ENCODE measurements at places on chromosomes 12 and 14.

GRCh38 chr12:22979854-22980469, 355.0 kb downstream of the ETNK1 start:
- no peak for DNase-seq

- no peak for DNase-seq
Observed at GRCh38 chr12:93846936-93847516, 169.9 kb downstream of the CRADD start.

DNA sequence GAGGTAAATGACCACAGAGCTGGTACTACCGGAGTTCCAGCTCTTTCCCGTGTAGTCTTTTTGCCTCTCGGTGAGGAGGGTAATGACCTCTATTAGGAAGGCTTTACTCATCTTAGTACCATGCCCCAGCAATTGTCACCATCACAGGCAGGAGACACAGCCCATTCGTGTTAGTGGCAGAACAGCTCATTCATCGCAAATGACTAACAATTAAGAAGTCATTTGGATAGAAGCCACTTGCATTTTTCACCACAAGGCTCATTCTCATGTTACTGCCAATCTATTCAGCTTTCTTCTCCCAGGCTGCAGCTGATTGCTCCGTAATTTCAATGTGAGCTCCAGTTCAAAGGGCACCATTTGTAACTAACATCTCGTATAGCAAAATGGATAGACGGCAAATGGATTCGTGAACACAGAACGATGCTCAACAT, 718.8 kb upstream of the TMEM132C start:
- DNase-seq: no peak

DNA sequence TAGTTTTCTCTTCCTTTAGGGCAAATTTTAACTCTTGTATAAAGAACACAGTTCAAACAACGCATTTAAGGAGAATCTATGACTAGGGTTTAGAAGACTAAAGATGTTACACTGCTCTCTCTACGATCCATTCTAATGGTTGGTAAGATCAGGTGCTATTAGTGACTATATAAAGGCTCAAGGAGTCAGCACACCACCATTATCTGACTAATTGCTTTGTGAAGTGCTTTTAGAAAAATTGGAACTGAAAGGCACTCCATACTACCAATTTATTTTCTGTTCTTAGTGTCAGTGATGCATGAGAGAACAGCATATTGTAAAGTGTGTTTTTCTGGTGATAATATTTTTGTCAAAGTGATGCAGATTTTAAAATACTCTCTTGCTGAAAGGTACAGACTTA, 136.8 kb downstream of the SYT1 start:
- DNase-seq: no peak

DNA sequence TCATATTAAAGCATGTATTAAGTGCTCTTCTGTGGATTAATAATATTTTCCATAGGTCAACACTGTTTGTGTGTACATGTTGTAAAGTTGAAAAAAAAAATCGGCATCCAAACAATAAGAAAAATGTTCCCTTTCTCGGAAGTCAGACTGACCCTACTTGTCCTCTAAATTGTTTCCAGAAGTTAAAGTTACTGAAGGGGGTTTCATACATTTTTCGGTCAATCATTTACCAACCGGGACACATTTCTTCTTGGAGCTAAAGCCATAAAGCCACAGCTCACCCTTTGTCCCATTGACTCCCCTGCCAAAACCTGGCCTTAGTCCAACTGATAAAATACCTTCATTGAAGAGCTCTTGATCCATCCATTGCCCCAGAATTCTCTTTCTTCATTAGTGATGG, 230.0 kb downstream of the ANO2 start:
- DNase-seq: no peak

GRCh38 chr12:120835304-120835612, 68.9 kb downstream of the SPPL3 start:
- DNase-seq: no peak

GRCh38 chr12:44019118-44019517, 183.2 kb downstream of the TMEM117 start:
- no peak for DNase-seq

- no peak for DNase-seq
Observed at GRCh38 chr14:54498095-54498531, 9.3 kb upstream of the GMFB start.

DNA sequence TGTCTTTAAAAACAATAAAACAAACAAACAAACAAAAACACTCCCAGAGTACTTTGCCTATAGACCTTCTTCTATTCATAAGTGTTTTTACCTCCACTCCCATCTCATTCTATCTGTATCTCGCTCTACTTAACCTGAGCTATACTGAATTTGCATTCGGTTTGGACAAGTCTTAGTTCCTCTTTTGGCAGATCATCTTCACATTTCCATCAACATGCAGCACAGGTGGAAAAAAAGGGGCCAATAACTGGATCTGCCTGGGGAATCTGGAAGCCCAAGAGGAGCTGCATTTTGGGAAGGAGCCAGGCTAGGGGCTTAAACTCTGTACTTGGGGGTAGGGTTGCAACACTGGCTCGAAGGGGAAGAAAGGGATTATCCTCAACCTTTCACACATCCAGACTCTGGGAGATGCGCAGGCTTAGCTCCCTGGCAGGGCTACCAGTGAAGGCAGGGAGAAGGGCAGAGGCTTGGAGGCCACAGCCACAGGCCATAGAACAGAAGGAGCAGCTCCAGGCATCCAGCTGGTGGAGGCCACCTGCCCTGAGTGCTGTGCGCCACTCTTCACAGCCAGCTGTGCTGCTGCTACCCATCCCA, 4.1 kb downstream of the NINJ2 start:
- DNase-seq: no peak

DNA sequence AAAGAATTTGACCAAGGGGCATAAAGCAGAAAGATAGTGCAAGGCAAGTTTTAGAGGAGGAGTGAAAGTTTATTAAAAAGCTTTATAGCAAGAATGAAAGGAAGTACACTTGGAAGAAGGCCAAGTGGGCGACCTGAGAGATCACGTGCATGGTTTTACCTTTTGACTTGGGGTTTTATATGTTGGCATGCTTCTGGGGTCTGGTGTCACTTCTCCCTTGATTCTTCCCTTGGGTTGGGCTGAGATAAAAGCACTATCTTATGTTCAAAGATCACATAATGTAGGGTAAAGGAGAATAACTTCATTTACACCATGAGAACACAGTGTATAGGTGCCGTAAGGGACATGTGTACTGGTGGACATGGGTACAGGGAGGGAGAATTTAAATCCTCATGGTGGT, 17.7 kb upstream of the TMEM30B start:
- DNase-seq: no peak

- DNase-seq: no peak
Observed at GRCh38 chr14:22122227-22122818, 448.7 kb upstream of the OR4E1 start.

DNA sequence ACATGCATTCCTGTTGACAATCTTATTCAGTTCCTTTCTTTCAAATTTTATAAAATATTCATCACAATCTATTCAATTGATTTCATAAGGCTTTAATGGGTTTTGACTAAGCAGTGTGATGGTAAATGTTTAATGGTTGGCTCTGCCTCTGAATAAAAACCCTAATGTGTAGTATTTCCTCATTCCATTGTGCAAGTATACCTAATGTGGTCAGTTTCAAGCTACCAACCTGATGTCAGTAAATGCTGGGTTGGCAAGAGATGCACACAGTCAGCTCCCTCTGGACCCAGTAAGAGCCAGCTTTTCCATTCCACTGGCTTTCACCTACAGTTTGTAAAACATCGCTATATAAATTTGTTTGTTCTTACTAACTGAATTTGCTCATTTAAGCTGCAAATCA, 53.9 kb downstream of the METTL25 start:
- no peak for DNase-seq

GRCh38 chr12:131314524-131315090, 360.9 kb downstream of the ADGRD1 start:
- DNase-seq: no peak

GRCh38 chr14:106790189-106791036, 1264.0 kb downstream of the TMEM121 start:
- DNase-seq: peak; percentile 35

- DNase-seq: no peak
Observed at GRCh38 chr14:103521951-103522563, 573 bp downstream of the CKB start.

GRCh38 chr12:124537525-124538193, 29.8 kb downstream of the NCOR2 start:
- DNase-seq: no peak

GRCh38 chr12:19434538-19434937, 4.8 kb upstream of the AEBP2 start:
- DNase-seq: no peak

DNA sequence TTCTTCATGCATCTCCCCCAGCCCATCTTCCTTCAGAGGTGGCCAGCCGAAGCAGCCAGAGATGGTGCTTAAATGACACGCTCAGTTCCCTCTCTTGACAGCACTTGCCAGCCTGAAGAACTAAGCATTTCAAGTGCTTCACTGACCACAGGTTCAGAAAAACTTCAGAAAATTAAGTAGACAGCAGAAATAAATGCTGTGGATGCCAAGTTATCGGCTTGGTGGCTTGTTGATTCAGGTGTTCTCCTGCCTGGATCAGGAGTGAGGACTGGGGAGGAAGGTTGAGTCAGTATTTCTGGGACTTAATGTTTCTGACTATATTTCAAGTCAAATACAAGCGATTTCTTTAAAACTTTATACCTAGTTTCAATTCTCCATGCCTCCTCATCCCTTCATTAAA, 58.2 kb downstream of the CRACR2A start:
- no peak for DNase-seq

DNA sequence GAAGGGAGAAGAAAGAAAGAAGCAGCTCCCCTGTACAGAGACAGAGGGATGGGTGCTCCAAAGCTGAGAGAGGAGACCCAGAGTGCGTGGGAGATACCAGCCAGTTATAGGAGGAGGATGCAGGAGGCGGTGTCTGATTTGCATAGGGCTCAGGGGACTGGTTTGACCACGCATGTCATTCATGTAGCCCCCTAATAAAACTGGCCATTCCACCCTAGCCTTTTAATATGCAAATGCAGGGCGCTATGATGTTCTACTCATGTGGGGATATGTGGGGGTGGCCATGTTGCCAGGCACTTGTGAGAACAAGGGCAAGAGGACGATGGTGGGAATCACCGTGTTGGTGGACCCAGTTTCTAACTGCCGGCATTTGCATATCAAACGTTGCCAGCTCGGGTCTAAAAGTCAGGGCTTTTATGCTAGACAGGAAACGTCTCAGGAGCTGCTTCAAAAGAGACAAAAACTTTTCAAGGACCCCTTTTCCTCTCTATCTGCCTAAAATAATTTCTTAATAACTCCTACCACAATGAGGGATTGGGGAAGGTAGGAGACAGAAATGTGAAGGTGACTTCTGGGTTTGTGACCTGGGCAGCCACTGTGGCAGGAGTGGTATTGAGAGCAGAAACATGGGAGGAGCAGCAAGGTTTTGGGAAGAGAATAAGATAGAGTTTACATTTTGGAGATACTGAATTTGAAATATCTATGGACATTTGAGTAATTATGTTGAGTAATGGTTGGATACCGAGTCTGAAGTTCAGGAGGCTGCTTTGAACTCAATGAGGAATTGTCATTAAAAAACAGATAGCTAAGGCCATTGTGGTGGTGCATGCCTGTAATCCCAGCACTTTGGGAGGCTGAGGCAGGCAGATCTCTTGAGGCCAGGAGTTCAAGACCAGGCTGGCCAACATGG, 2.2 kb upstream of the ATXN3 start:
- DNase-seq: no peak

DNA sequence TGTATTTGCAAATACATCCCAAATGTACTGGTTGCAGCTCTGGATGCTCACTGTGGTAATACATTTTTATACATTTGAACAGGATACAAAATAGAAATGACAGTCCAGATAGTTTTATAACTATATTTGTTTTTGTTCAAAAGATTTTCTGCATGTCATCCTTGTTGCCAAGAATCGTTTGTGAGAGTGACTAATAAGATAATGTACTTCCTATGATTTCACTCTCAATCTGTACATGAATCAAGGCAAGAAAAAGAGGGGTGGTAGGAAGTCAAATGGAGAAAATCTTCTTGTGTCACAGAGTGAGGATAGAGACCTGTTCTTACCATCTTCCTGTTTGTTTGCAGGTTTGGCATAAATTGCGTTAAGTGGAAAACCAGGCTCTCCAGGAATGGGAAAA, 13.9 kb downstream of the ARPC3 start:
- no peak for DNase-seq

GRCh38 chr12:48545833-48546469, 20.5 kb downstream of the OR8S1 start:
- no peak for DNase-seq

DNA sequence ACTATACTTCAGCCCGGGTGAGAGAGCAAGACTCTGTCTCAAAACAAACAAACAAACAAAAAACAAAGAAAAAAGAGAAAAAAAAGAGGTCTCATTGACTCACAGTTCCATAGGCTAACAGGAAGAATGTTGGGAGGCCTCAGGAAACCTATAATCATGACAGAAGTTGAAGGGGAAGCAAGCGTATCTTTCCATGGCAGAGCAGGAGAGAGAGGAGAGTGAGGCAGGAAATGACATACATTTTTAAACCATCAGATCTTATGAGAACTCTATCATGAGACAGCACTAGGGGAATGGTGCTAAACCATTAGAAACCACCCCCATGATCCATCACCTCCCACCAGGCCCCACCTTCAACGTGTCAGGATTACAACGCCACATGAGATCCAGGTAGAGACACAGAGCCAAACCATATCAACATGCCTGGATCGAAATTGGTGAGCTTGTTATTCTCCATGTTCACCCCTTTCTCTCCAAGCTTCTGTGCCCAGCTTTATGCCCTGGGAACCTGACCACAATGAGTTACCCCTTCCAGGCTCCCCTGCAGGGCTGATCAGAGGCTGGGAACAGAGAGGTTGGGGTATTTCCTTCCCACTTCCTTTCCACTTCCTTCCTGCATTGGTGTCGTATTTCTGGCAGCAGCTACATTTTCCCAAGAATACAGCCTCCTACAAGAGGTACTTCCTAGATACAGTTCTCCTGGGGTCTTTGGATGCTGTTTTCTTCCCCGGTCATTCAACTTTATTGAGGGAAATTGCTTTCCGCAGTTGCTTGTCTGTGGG, 219.3 kb upstream of the FLRT2 start:
- DNase-seq: no peak

GRCh38 chr14:98799891-98800290, 472.1 kb downstream of the BCL11B start:
- no peak for DNase-seq

DNA sequence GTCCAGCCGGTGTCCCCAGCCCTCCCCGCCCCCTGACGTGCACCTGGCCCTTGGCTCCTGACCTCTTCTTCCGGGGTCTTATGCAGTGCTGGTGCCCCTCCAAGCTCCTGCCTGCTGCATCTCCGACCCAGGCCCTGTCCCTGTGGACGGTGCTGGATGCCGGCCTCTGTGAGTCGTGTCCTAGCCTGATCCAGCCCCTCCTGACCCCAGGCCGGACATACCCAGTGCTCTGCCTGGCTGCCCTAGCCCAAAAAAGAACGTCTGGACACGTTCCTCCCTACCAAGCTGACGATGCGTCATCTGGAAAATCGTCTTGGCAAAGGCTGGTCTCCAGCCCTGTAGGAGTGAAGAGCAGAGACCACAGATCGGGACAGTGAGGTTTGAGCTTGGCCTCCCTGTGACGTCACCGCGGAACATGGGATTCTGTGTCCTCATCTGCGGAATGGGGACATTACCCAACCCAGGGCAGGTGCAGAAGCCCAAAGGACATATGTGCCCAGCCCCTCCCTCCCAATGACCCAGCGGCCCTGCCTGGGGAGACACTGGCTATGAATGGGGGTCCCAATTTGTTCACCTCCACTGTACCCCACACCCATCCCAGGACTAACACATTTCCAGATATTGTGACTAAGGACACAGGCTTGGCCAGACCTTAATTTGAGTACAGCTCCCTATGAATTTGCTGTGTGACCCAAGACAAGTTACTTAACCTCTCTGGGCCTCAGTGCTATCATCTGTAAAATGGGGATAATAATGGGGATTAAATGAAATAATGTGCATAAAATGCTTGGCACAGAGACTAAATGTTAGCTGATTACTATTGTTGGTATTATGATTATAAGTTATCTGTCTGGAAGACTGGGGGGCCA, 51.0 kb upstream of the BCL11B start:
- DNase-seq: no peak

Measured in stimulated activated CD4-positive, alpha-beta T cell treated with anti-CD3 and anti-CD28 coated beads, Interleukin-15, amount 100 ng/mL, for 1 hour (primary cell).